ENCODE measurements at places on chromosomes 6 and 20.

GRCh38 chr6:83853178-83854000 is at the start of gene RIPPLY2:
TSS of gene RIPPLY2 (plus strand) at chr6:83853360. CDS start at chr6:83853417, 57 bp downstream.
- peak; percentile 58 for DNase-seq

DNA sequence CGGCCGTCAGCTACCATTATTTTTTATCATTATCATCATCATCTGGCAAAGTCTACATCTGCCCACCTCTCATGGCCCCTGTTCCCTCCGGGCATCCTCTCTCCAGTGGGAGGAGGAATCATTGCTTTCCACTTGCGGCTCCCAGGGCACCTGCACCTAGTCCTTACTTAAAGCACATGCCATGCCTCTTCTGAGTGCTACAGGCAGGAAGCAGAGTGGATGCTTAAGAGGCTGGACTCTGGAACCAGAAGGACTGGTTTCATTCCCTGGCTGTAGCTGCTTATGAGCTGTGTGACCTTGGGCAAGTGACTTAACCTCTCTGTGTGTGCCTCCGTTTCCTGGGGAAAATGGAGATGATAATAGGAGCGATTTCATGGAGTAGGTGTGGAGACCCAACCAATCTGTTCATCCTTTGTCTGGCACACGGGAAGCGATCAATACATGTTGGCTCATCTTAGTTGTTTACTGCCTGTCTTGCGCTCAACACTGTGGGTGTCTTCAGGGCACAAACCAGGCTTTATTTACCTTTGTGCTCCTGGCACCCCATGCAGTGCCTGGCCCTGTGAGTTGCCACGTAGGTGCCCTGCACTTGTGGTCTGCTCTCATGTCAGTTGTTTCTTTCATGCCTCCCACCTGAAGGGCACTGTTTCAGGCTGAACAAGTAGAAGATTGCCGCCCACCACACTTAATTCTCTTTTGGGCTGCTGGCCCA is 317.0 kb upstream of the SULF2 start:
- DNase-seq = no peak

- no peak for DNase-seq
Measured at GRCh38 chr20:50296450-50297375, 106.1 kb downstream of the CEBPB start.

DNA sequence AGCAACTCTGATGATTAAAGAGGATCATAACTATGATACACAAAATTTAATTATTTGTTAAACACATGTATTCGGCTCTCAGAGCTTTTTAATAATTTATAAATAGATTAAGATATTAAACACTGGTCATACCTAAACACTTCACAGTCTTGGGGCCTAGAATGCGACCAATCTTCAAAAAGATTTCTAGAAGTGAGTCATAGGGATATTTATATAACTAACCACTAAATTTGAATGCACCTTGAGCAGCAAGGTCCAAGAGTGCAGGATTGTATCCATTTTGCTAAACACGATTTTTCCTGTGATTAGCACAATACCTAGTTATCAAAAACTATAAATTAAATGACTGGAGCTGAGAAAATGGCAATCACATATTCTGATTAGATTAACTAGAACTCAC is 709.3 kb downstream of the EPHA7 start:
- DNase-seq = no peak

- no peak for DNase-seq
Measured at GRCh38 chr6:53889365-53889764, 94.6 kb downstream of the LRRC1 start.

GRCh38 chr6:9977411-9977810 is 437.5 kb downstream of the TFAP2A start:
- DNase-seq = no peak

DNA sequence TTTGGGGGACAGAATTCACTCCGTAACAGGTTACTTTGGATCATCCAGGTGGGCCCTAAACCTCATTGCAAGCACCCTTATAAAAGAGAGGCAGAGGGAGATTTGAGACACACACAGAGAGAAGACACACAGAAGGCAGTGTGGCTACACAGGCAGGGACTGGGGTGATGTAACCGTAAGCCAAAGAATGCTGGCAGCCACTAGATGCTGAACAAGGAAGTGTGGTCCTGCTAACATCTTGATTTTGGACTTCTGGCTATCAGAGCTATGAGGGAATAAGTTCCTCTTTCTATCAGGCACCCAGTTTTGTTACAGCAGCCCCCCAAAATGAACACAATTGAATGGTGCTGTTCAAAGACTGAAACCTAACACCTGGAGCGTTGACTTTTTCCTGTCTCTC is 191.3 kb upstream of the MYLIP start:
- DNase-seq = no peak

- no peak for DNase-seq
Measured at GRCh38 chr6:79081663-79082062, 3.6 kb upstream of the PHIP start.

GRCh38 chr20:1505871-1506270 is 14.7 kb upstream of the SIRPB2 start:
- no peak for DNase-seq

DNA sequence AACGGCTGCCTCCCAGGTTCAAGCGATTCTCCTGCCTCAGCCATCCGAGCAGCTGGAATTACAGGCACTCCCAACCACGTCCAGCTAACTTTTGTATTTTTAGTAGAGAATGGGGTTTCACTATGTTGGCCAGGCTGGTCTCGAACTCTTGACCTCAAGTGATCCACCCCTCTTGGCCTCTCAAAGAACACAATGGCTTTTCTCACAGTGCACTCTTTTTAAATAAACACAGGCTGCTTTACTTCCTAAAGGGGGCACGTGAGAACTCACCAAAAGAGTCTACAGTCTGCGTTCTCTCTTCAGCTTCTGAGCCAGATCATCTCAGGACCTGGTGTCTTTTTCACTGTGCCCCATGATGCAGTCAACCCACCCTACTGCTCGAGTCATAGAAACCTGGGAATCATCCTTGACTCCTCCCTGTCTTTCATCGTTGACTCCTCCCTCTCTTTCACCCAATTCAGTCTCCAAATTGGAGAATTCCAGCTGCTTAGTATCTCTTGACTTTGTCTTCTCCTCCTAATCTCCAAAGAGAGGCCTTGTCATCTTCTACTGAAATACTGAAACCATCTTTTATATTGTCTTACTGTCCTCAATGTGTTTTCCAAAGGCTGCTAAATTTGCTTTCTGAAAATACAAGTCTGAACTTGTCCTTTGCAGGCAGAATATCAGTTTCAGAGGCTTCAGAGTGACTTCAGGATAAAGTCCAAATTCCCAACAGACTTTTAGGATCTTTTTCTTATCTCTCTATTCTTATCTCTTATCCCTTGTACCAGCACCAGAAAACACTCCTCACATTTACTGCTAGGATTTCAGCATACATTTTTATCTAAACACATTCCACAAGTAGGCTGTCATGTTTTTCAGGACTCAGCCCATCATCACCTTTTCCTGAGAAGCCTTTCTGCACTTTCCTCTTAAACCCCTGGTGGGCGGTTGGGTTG is 323.4 kb downstream of the SYNE1 start:
- no peak for DNase-seq

- DNase-seq = no peak
Measured at GRCh38 chr20:49657118-49657901, 56.4 kb downstream of the B4GALT5 start.

GRCh38 chr6:61949971-61950370 is 336.1 kb downstream of the KHDRBS2 start:
- DNase-seq = no peak

DNA sequence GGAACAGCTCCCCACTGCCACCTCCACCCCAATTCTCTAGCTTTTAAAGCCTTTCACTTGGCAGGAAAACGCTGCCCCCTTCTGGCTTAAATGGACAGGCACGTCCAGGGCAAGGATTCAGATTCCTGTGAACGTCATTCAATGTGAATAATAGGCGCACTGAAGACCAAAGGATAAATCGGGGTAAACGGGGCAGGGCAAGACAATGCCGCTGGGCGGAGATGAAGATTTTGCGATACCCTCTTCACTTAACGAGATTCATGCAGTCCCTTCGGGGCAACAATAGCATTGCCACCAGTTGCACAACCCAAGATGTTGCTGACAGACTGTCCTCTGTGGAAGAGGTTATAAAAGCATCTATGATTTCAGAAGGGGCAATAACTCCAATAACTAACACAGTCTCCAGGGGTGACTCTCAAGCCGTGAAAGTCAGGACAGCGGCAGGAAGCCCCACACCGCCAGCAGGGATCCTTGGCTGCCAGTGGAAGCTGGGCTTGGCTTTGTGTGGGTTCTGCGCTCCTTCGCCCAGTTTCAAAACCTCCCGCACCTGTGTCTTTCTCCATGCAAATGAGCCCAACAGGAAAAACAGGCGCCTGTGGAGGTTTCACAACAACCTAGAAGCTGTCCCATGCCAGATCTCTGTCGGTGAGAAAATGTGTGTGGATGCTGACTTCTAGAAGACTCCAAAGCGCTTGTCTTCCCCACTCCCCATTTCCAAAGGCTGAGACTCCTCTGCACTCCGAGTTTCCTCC is 291.8 kb downstream of the BMP7 start:
- no peak for DNase-seq

DNA sequence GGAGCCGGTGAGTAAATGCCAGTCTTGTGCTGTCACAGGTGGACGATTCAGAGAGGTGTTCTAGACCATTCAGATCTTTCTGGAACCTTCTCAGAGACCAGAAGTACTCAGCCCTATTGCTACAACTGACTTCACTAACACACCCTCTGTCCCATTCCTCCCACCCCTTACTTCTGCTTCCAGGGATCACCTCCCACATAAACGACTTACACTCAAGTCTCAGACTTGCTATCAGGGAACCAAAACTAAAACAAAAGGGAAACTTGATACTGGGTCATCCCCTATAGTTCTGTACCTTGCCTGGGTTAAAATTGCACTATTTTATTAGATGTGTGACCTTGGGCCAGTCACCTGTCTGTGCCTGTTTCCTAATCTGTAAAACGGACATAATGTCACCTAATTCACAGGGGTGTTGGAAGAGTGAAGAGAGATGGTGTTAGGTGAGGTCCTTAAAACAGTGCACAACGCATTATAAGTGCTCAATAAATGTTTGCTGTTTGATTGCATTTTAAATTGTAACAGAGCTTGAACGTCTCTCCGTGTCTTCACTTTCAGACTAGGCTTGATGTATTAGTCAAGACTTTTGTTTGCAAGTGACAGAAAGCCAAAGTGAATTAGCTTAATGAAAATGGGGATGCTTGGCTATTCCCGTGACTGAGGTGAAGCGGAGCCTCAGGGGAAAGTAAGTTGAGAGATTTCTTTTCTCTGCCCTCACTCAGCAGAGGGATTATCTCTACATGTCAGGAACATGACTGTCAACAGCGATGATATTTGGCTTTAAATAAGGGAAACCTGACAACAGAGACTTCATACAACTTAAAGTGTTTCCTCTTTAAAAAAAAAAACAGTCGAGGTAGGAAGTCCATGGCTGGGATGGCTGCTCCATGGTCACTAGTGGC is 3.0 kb upstream of the SRXN1 start:
- DNase-seq = no peak
